Cardiac muscle cell (in vitro differentiated cells and primary cell): ENCODE measurements at places on chromosomes 12 and 14.

DNA sequence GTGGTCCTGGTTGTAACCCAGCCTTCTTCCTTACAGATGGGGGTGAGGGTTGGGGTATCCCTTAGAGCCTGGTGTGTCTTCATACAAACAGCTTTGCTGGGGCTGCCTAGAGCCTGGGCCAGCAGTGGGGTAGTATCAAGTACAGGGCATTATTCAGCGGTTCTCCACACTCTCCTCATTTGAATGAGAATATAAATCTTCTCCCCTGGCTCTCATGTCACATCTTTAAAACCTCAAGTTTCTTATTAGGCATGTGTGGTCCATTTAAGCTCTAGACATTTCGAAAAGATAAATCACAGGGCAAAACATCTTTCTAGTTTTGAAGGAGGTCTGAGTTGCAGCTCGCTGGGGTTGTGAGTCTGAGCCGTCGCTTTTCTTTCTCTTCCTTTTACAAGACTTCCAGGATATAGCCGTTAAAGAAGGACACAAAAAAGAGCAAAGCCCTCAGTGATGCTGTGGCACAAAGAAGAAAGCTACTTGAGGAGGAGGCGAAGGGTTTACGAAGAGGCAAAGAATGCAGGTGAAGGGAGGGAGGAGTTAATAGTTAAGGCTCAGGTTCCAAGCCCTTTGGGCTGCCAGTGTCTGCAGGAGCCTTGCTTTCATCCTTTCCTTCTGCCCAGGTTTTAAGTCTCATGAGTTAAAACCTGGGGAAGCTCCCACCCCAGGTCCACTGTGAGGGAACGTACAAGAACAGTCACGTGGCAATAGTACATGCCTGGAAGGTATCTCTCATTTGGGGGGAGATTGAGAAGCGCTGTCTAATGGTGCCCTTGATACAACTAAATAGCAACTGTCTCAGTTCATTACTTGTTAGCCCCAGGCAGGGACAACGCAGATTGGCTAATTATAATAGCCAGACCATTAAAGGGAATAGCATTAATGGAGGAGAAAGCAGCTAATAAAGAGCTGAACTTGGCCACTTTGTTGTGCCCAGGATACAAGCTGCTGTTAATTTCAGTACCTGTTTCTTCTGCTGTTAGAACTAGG, 94.2 kb downstream of the ETV6 start:
- no peak overlapping the region for H3K27ac ChIP-seq
- no peaks in the 10 kb centered on the region for H3K36me3 ChIP-seq
- no peak for DNase-seq
- no peak overlapping the region for H3K4me3 ChIP-seq
- H3K27me3 ChIP-seq = no peaks in the 10 kb centered on the region
- peaks cover 5% of the 10 kb centered on the region for H3K4me1 ChIP-seq

GRCh38 chr14:104680806-104681688, 8.4 kb upstream of the INF2 start:
- no peaks in the 10 kb centered on the region for H3K36me3 ChIP-seq
- peak overlapping the region; percentile 59 for H3K27ac ChIP-seq

GRCh38 chr14:83632375-83632774, 1897.6 kb upstream of the FLRT2 start:
- H3K27ac ChIP-seq = no peak overlapping the region
- no peaks in the 10 kb centered on the region for H3K27me3 ChIP-seq
- H3K36me3 ChIP-seq = no peaks in the 10 kb centered on the region
- H3K4me3 ChIP-seq = no peak overlapping the region

GRCh38 chr14:105099778-105100177, 34.5 kb upstream of the GPR132 start:
- H3K36me3 ChIP-seq = no peaks in the 10 kb centered on the region
- no peaks in the 10 kb centered on the region for H3K4me1 ChIP-seq
- no peak overlapping the region for H3K4me3 ChIP-seq
- H3K27ac ChIP-seq = no peak overlapping the region

GRCh38 chr14:35927727-35928126, 101.6 kb downstream of the BRMS1L start:
- no peaks in the 10 kb centered on the region for H3K27me3 ChIP-seq
- no peaks in the 10 kb centered on the region for H3K4me1 ChIP-seq
- H3K27ac ChIP-seq = no peak overlapping the region
- H3K4me3 ChIP-seq = no peak overlapping the region
- no peak for DNase-seq

DNA sequence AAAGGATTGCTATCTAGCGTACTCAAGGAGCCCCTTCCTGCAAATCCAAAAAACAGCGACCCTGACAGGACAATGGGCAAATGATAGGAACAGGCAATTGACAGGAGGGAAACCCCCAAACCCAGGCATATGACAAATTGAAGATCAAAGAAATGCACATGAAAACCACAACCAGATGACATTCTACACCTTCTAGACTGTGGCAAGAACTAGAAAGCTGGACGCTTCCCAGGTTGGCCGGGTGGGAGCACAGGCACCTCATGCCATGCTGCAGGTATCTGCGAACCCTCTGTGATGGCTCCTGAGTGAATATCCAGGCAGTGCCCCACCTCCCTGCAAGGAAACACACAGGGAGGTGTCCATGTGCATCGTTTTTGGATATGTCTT, 37.1 kb downstream of the CMKLR1 start:
- no peak for DNase-seq
- no peak overlapping the region for H3K4me3 ChIP-seq
- H3K27ac ChIP-seq = no peak overlapping the region
- no peaks in the 10 kb centered on the region for H3K36me3 ChIP-seq

GRCh38 chr14:66117600-66117999, 368.6 kb upstream of the CCDC196 start:
- no peak overlapping the region for H3K27ac ChIP-seq
- no peaks in the 10 kb centered on the region for H3K27me3 ChIP-seq
- peak; percentile 68 for DNase-seq

GRCh38 chr12:4734625-4735340, 14.6 kb downstream of the GALNT8 start:
- no peaks in the 10 kb centered on the region for H3K4me1 ChIP-seq
- no peaks in the 10 kb centered on the region for H3K27me3 ChIP-seq

DNA sequence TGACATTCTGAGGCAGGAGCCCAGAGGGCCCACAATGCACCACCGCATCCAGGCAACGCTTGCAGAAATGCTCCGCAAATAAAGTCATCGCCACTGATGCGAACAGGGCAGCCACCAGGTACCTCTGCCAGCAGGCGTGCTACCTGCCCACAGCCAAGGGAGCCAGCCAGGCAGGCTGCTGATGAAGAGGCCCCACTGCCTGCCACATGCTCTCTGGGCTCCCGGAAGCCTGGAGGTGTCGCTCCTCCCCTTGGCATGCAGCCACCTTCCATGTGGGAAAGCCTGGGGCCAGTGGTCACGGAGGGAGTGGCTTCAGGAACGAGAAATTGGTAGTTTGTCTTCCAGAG, 14.7 kb downstream of the GPR132 start:
- H3K27ac ChIP-seq = no peak overlapping the region
- H3K27me3 ChIP-seq = peaks cover 11% of the 10 kb centered on the region
- no peaks in the 10 kb centered on the region for H3K4me1 ChIP-seq
- no peaks in the 10 kb centered on the region for H3K36me3 ChIP-seq
- peak; percentile 71 for DNase-seq

DNA sequence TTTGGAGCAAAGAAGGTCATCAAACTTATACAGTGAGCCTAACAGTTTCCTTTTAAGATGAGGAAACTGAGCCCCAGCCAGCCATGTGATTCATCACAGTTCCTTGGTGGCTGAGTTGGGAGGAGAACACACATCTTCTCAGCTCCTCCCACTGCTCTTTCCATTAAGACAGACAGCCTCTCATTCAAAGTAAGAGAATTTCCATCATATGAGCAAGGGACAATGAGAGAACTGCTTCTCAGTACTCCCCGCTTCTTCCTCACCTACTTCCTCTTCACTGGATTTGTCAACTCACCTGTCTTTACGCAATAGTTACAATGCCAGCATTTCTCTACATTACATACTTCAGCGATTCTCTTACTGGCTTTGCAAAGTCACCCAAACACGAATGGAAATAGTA, 2.2 kb downstream of the IFNG start:
- no peak for DNase-seq
- peaks cover 9% of the 10 kb centered on the region for H3K4me1 ChIP-seq
- H3K27ac ChIP-seq = no peak overlapping the region
- no peaks in the 10 kb centered on the region for H3K27me3 ChIP-seq
- no peaks in the 10 kb centered on the region for H3K36me3 ChIP-seq
- H3K4me3 ChIP-seq = no peak overlapping the region

DNA sequence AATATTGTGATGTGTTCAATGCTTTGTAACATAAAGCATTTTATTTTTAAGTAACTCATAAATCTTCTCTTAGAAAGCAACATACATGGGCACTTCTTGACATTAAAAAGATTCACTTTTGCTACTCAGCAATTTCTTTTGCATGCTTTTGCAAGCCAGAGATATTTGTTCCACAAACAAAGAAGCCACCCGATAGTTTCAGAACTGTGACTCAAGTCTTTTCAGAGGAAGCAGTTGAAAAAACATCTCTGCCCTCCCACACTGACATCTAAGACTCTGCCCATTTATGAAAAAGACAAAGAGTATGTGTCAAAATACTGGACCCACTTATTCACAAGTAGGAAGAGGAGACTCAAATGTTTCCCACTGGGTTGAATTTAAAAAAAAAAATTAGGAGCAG, 7.5 kb downstream of the APPL2 start:
- DNase-seq = no peak
- no peak overlapping the region for H3K4me3 ChIP-seq
- H3K36me3 ChIP-seq = peaks cover 13% of the 10 kb centered on the region

DNA sequence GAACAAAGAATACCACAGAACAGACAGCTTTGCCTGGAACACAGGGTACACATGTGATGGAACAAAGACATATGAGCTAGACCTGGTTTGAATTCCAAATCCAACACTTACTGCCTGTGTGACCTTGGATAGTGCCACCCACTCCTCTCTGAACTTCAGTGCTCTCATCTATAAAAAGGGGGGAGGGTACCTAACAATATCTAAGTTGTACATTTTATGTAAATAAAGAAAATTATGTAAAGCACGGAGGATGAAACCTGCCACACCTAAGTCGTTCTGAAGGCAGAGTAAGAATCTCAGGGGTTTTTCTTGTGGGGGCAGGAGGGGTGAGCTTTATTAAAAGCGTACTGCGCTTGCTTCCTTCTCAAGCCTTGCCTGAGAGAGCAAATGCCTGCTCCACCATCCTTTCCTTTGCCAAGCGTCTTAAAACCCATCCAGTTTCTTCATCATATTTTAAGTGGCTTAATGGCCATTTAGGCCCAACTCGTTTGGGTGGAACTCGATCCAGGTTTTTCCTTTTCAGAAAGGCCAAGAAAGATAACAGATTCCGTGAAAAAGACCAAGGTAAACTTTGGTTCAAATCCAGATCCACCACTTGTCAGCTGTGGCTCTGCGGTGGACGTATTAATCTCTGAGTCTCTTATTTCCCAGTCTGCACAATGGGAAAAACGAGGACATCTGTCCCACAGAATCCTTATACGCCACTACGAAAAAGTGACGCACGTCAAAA, 946 bp downstream of the DDX24 start:
- peaks cover 47% of the 10 kb centered on the region for H3K4me1 ChIP-seq
- peak overlapping the region; percentile 97 for H3K4me3 ChIP-seq
- peaks cover 8% of the 10 kb centered on the region for H3K36me3 ChIP-seq
- no peaks in the 10 kb centered on the region for H3K27me3 ChIP-seq
- peak; percentile 35 for DNase-seq

DNA sequence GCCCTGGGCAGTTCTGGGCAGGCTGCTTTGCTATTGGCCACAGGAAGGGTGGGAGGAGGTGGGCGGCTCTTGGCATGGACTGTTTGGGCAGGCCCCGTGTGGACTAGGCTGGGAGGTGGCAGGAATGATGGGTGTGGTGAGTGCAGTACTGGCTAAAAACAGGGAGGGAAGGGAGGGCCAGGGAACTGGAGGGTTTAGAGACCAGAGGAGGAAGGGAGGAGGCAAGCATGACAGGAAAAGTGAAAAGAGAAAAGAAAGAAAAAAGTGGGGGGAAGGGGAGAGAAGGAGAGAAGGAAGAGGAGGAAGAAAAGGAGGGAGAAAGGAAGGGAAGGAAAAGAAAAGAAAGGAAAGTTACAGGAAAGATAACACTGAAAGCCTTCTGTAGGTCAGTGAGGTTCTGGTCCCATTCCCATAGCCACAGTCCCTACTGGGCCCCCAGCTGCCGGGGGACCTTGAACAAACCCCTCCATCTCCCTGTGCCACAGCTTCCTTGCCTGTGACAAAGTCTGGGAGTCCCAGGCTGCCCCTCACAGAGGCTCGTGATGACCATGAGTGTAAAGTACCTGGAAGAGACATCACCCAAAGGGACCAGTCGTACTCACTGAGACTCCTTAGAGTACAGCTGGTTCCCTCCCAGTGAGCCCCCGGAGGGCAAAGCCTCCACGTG, 1.1 kb upstream of the C14orf132 start:
- no peak overlapping the region for H3K27ac ChIP-seq
- H3K4me3 ChIP-seq = no peak overlapping the region
- peaks cover 31% of the 10 kb centered on the region for H3K27me3 ChIP-seq
- H3K4me1 ChIP-seq = no peaks in the 10 kb centered on the region

GRCh38 chr12:105843561-105843960, 295.2 kb downstream of the NUAK1 start:
- H3K27ac ChIP-seq = no peak overlapping the region
- no peak overlapping the region for H3K4me3 ChIP-seq
- no peaks in the 10 kb centered on the region for H3K27me3 ChIP-seq
- H3K4me1 ChIP-seq = no peaks in the 10 kb centered on the region

DNA sequence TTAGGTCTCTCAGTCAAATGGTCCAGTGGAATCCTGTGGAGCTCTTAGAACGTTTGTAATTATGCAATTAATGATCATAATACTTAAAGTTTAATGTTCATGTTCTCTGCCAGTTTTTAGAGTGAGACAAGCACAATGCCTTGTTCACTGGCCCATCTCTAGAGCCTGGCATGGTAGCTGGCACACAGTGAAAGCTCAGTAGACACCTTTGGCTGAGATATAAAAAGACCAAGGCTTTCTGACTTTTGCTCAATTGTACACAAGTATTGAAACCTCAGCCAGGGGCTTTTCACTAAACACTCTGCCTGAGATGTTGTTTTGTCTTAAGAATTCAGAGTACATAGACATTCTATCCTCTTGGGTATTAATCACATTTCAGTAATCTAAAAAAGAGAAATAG, 241.8 kb upstream of the ATP2B1 start:
- DNase-seq = no peak
- H3K36me3 ChIP-seq = no peaks in the 10 kb centered on the region
- H3K27ac ChIP-seq = no peak overlapping the region
- H3K4me1 ChIP-seq = peaks cover 43% of the 10 kb centered on the region

- DNase-seq = no peak
- no peaks in the 10 kb centered on the region for H3K36me3 ChIP-seq
- peaks cover 2% of the 10 kb centered on the region for H3K4me1 ChIP-seq
- H3K4me3 ChIP-seq = no peak overlapping the region
Measured at GRCh38 chr12:48794870-48795269, 6.0 kb upstream of the ADCY6 start.

DNA sequence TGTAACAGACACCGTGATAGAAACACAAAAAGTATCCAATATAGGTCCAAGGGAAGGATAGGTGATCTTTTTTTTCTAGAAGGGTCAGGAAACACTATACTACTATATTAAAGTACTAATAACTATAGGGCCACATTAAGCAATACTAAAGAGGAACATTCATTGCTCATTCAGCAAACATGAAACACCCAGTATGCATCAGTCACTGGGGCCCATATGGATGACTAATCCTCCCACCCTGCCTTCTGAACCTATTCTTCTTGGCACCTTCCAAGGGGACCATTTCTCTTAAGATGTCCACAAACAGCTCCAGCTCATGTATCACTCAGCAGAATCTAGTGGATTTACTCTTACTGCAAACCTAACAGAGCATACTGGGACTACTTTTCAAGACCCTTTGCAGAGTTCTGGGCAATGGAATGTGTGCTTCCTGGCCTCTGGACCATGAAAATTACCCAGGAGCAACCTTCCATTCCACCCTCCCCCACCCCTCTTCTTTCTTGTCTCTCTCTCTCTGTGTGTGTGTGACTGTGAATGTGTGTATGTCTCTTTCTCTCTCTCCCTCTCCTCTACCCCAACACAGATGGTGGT, 187.9 kb downstream of the EPS8 start:
- no peak overlapping the region for H3K27ac ChIP-seq
- H3K4me1 ChIP-seq = peaks cover 6% of the 10 kb centered on the region
- no peaks in the 10 kb centered on the region for H3K27me3 ChIP-seq
- H3K36me3 ChIP-seq = no peaks in the 10 kb centered on the region
- no peak for DNase-seq
